ENCODE measurements at places on chromosomes 7 and 10. TPM values are rescaled to one million over a fixed set of nuclear protein-coding genes. Genes with fewer than 3 reads are reported as not detected.

DNA sequence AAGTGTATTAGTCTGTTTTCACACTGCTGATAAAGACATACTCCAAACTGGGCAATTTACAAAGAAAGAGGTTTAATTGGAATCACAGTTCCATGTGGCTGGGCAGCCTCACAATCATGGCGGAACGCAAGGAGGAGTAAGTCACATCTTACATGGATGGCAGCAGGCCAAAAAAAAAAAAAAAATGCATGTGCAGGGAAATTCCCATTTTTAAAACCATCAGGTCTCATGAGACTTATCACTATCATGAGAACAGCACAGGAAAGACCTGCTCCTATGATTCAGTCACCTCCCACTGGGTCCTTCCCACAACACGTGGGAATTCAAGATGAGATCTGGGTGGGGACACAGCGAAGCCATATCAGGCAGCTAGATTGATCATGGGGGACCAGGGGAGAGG lies 136.8 kb downstream of the EXOC4 start:
- no peak overlapping the region for H3K4me3 ChIP-seq
- H3K27ac ChIP-seq = no peak overlapping the region
- peaks cover 6% of the 10 kb centered on the region for H3K36me3 ChIP-seq
- no peaks in the 10 kb centered on the region for H3K27me3 ChIP-seq
- no peak for DNase-seq

DNA sequence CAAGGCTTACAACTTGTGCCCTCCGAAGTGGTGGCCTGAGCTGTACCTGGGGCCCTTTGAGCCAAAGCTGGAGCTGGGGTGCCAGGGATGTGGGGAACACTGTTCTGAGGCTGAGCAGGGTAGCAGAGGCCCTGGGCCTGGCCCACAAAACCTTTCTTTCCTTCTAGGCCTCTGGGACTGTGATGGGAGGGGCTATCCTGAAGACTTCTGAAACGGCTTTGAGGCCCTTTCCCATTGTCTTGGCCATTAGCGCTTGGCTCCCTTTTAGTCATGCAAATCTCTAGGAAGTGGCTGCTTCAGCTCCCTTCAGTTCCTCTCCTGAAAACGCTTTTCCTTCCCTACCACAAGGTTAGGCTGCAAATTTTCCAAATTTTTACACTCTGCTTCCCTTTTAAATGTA lies 16.8 kb upstream of the CRYGN start:
- no peak overlapping the region for H3K27ac ChIP-seq
- no peak overlapping the region for H3K4me3 ChIP-seq
- DNase-seq = no peak
- H3K4me1 ChIP-seq = peaks cover 5% of the 10 kb centered on the region

Gene C10orf67
- total RNA-seq = 0.39 TPM

GRCh38 chr10:70830164-70830563 lies 14.4 kb downstream of the SGPL1 start:
- H3K4me1 ChIP-seq = peaks cover 88% of the 10 kb centered on the region
- H3K36me3 ChIP-seq = peaks cover 11% of the 10 kb centered on the region
- H3K27me3 ChIP-seq = no peaks in the 10 kb centered on the region
- peak overlapping the region; percentile 6 for H3K4me3 ChIP-seq

- H3K27ac ChIP-seq = peak overlapping the region; percentile 87
- peaks cover 46% of the 10 kb centered on the region for H3K36me3 ChIP-seq
- DNase-seq = no peak
- H3K4me1 ChIP-seq = peaks cover 92% of the 10 kb centered on the region
These were observed 88.4 kb downstream of the CARD11 start for GRCh38 chr7:2955269-2955668.

Gene MACROH2A2
- total RNA-seq = 8.4 TPM

DNA sequence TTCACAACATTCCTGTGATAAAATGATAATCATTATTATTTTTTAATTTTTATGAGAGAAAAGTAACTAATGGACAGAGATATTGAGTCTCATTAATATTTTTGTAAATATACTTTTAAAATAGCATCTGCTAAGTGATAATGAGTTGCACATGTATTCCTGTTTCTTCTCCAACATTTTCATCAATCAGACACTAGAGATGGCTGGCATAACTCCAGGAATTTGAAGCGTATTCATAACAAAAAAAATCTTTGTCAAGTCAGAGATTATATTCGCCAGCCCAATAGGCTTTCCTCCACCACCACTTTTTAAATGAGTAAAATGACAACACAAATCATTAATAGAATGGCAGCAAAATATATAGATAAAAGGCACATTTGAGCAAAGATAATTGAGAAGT lies 524.0 kb upstream of the KCND2 start:
- no peaks in the 10 kb centered on the region for H3K4me1 ChIP-seq
- no peaks in the 10 kb centered on the region for H3K36me3 ChIP-seq
- no peak overlapping the region for H3K27ac ChIP-seq
- H3K27me3 ChIP-seq = no peaks in the 10 kb centered on the region

DNA sequence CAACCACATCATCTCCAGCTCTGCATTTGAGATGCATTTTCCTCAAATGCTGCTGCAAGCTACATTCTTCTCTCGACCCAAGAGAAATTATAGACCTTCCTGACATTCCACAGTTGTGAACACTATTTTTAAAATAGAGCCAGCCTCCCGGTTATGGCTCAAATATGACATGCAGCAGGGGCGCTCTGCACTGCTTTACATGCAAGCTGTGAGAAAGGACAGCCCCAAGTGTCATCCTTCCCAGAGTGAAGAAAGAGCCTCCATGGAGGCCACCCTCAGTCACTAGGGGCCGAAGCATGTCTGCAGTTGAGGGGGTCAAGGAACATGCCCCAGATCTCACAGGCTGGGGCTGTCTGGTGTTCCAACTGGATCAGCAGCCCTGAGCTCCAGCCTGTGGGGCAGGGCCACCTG lies 63.9 kb upstream of the CHST15 start:
- peaks cover 1% of the 10 kb centered on the region for H3K36me3 ChIP-seq
- no peak overlapping the region for H3K4me3 ChIP-seq
- H3K4me1 ChIP-seq = no peaks in the 10 kb centered on the region
- no peak for DNase-seq
- H3K27ac ChIP-seq = no peak overlapping the region

Gene MSMB
- total RNA-seq = not detected

Gene ARMS2
- not detected for total RNA-seq

GRCh38 chr7:49564379-49564714 lies 209.1 kb upstream of the VWC2 start:
- no peaks in the 10 kb centered on the region for H3K27me3 ChIP-seq
- no peaks in the 10 kb centered on the region for H3K36me3 ChIP-seq
- no peaks in the 10 kb centered on the region for H3K4me1 ChIP-seq
- no peak for DNase-seq
- no peak overlapping the region for H3K27ac ChIP-seq

Gene FAM237B
- total RNA-seq = not detected

DNA sequence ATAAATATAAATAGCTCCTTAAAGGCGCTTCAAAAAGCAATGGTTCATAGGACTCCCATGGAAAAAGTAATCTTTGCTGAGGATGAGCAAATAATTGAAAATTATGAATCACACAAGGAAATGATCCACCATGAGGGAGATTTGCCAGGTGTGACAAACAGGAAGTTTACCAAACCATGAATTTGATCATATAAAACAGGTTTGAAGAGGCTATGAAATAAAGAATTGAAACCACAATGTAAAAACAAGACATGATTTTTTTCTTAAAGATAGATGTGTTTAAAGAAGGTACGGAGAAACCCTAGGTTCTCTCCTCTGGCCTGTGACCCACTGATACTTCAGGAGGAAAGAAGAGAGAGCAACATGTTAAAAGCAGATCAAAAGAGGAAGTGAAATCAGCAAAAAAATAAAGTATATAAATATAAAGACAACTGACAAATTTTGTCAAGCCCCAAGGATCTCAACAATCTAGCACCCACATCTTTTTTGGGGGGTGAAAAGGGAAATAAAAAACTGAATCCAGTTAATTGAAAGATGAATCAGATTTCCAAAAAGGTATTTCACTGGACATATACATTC lies 111.3 kb upstream of the ASAH2 start:
- peak overlapping the region; percentile 80 for H3K27ac ChIP-seq
- H3K36me3 ChIP-seq = peaks cover 6% of the 10 kb centered on the region
- H3K4me3 ChIP-seq = no peak overlapping the region
- H3K27me3 ChIP-seq = no peaks in the 10 kb centered on the region
- peaks cover 20% of the 10 kb centered on the region for H3K4me1 ChIP-seq
- DNase-seq = no peak

- no peak for DNase-seq
- H3K36me3 ChIP-seq = no peaks in the 10 kb centered on the region
- H3K27ac ChIP-seq = no peak overlapping the region
- no peaks in the 10 kb centered on the region for H3K4me1 ChIP-seq
- H3K27me3 ChIP-seq = peaks cover 9% of the 10 kb centered on the region
These were observed 100.1 kb downstream of the NPSR1 start for GRCh38 chr7:34758111-34758601.

Gene TYW1B
- total RNA-seq = 1.5 TPM

DNA sequence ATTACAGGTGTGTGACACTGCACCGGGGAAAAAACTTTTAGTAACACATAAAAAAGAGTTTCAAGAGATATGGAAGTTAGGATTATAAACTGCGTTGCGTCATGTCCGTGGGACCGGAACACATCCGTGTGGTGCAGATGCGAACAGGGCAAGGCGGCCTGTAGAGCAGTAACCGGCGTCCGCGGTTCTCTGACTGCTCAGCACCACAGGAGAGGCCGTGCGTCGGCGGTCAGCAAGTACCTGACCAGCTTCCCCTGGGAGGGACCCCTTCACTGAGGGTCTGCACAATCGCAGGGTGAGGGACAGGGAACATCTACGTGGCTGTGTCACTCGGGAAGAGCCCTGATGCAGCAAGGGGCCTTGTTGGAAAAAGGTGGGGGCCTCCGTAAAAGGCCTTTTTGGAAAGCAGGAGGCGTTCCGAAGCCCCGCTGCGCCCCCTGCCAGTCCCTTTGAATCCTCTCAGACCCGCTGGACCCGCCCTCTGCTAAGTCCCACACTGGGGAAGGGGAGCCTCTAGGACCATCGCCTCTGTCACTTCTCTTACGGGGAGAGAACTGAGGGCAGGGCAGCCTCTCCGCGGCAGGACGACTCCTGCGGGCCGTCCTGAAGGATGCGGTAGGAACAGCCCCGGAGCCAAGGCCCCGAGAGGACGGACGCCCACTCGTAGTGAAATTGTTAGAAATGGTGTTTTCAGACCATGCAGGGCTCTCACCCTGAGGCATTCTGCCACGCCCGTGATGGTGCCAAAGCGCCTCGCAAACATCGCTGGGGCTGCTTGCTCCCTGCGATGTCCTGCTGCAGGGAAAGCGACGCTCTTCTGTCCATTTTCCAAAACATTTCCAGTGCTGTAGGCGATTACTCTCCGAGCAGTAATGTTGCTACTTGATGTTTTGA lies 771.6 kb upstream of the COBL start:
- DNase-seq = no peak
- no peak overlapping the region for H3K27ac ChIP-seq
- H3K4me3 ChIP-seq = no peak overlapping the region
- no peaks in the 10 kb centered on the region for H3K4me1 ChIP-seq

Gene SPDYE2B
- total RNA-seq = not detected

DNA sequence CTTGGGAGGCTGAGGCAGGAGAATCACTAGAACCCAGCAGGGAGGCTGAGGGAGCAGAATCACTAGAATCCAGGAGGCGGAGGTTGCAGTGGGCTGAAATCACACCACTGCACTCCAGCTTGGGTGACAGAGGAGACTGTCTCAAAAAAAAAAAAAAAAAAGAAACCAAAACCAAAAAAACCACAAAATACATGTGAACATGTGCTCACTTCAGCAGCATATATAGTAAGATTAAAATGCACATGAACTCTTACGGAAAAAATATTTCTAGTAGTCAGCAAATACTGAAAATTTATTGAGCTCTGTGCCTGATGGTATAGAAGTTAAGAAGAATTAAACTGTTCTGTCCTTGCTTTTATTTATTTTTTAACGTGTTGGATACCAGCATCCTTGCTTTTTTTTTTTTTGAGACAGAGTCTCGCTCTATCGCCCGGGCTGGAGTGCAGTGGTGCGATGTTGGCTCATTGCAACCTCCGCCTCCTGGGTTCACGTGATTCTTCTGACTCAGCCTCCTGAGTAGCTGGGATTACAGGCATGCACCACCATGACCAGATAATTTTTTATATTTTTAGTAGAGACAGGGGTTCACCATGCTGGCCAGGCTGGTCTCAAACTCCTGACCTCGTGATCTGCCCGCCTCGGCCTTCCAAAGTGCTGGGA lies 9.6 kb upstream of the ZNF487 start:
- no peaks in the 10 kb centered on the region for H3K36me3 ChIP-seq
- peak overlapping the region; percentile 70 for H3K4me3 ChIP-seq
- DNase-seq = peak; percentile 48
- H3K4me1 ChIP-seq = peaks cover 23% of the 10 kb centered on the region
- peak overlapping the region; percentile 46 for H3K27ac ChIP-seq
- H3K27me3 ChIP-seq = no peaks in the 10 kb centered on the region

DNA sequence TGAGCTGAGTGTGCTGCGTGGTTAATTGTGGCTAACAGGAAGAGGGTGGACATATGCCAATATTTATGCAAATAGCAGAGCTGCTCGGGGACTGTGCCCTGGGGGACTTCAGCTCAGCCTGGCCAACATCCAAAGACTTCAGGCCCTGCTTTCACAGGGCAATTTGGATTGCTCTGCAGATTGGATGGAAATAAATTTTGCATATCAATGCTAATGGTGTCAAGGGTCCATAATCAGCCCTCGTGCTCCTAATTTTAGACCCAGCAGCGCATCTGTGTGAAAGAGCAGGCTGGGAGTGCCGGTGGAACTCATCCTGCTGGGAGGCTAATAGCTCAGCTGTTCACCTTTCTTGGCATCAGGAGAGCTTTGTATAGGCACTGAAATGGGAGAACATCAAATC lies 270.1 kb downstream of the TCERG1L start:
- no peak overlapping the region for H3K27ac ChIP-seq
- H3K36me3 ChIP-seq = no peaks in the 10 kb centered on the region
- no peak overlapping the region for H3K4me3 ChIP-seq
- DNase-seq = no peak

Gene FKBP6
- not detected for total RNA-seq

- peaks cover 5% of the 10 kb centered on the region for H3K27me3 ChIP-seq
- H3K4me1 ChIP-seq = no peaks in the 10 kb centered on the region
- H3K27ac ChIP-seq = no peak overlapping the region
- peak; percentile 44 for DNase-seq
- H3K36me3 ChIP-seq = no peaks in the 10 kb centered on the region
These were observed 67.6 kb downstream of the TMEM130 start for GRCh38 chr7:98802088-98802780.

- H3K4me3 ChIP-seq = no peak overlapping the region
- no peak overlapping the region for H3K27ac ChIP-seq
- peaks cover 32% of the 10 kb centered on the region for H3K27me3 ChIP-seq
- no peak for DNase-seq
- peaks cover 43% of the 10 kb centered on the region for H3K4me1 ChIP-seq
These were observed 27.8 kb downstream of the ENTPD1 start for GRCh38 chr10:95783741-95784140.

Gene SPDYE11
- total RNA-seq = not detected

DNA sequence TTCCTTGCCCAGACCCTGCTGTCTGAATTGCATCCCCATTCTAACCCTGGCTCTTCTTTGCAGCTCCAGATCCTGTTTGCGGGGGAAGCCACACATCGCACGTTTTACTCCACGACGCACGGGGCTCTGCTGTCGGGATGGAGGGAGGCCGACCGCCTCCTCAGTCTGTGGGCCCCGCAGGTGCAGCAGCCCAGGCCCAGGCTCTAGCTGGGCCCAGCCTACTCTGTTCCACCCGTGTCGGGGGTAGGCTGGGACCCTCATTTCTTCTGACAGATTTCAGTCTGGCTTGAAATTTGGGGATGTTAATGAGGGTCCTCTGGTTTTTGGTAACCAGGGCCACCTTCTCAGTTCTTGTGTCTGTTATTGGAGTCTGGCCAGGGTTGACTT lies 2.7 kb upstream of the MTG1 start:
- H3K36me3 ChIP-seq = no peaks in the 10 kb centered on the region
- no peaks in the 10 kb centered on the region for H3K27me3 ChIP-seq
- H3K4me3 ChIP-seq = peak overlapping the region; percentile 87
- peak overlapping the region; percentile 97 for H3K27ac ChIP-seq
- H3K4me1 ChIP-seq = peaks cover 57% of the 10 kb centered on the region
- no peak for DNase-seq

GRCh38 chr7:77820967-77821366 lies 22.4 kb downstream of the PHTF2 start:
- H3K36me3 ChIP-seq = peaks cover 51% of the 10 kb centered on the region
- H3K4me3 ChIP-seq = no peak overlapping the region

Gene PYROXD2
- 10.4 TPM for total RNA-seq

Data from activated T-cell treated with anti-CD3 and anti-CD28 coated beads, Interleukin-2, amount 50 U/mL, for 72 hours (primary cell).